Left lung (tissue), 14 donors: ENCODE measurements at places on chromosomes 11 and 22. TPM values are rescaled to one million over a fixed set of nuclear protein-coding genes. Genes with fewer than 3 reads are reported as not detected.

OR52I2 gene
- total RNA-seq = not detected

TMEM258 gene
- 129 TPM for total RNA-seq

KRTAP5-1 gene
- not detected for total RNA-seq

CASP1 gene
- 84.0 TPM for total RNA-seq

KCNC1 gene
- not detected for total RNA-seq

SAMM50 gene
- 32.0 TPM for total RNA-seq

WNT11 gene
- total RNA-seq = 1.3 TPM

GSTT2B gene
- 1.3 TPM for total RNA-seq

DNA sequence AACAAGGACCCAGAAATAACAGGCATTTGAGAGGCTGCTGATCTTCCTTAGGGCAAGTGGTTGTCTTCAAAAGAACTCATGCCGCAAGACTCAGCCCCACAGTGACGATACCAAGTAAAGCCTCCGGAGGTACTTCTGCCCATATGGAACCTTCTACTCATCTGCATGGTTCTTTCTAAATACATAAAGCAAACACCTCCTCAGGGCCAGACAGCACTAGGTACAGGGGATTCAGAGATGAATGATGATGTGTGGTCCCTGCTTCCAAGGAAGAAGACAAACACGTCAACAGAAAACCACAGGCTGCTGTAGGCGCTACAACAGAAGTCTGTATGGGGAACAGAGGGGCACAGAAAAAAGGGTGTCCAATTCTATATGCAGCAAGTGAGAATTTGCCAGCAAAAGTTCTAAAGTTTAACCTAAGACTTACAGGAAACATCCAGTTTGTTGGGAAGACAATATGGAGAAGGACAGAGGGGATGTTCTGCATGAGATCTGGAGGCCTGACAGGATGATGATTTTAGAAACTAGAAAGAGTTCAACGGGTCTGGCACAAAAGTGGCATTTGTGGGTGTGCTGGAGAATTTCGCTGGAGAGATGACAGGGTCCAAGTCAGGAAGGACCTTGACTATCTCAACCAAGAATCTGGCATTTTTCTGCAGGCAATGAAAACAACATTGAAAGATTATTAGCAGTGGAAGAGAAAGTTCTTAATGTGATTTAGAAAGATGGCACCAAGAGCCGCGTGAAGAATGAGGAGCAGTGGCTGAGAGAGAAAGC lies 23.7 kb downstream of the JAML start:
- no peaks in the 10 kb centered on the region for H3K27me3 ChIP-seq
- no peak for DNase-seq
- no peak overlapping the region for H3K27ac ChIP-seq
- no peak overlapping the region for H3K4me3 ChIP-seq

DNA sequence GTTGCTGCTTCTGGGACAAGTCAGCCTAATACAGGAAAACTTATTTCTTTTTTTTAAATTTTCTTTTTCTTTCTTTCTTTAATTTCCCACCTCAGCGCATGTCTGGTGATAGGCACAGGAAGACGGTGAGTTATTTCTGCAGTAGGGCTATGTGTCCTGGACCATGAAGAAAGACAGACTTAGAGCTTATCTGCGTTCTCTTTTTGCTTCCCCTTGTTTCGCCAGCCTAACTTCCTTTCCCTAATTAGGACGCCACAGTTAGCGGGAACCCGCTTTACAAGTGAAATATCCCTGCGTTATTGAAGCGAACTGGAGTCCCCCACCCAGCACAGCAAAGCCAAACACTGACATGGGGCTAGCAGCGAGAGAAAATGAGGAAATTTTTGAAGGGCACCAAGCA lies 8.6 kb downstream of the OR6M1 start:
- H3K4me1 ChIP-seq = no peaks in the 10 kb centered on the region
- no peak for DNase-seq

DNA sequence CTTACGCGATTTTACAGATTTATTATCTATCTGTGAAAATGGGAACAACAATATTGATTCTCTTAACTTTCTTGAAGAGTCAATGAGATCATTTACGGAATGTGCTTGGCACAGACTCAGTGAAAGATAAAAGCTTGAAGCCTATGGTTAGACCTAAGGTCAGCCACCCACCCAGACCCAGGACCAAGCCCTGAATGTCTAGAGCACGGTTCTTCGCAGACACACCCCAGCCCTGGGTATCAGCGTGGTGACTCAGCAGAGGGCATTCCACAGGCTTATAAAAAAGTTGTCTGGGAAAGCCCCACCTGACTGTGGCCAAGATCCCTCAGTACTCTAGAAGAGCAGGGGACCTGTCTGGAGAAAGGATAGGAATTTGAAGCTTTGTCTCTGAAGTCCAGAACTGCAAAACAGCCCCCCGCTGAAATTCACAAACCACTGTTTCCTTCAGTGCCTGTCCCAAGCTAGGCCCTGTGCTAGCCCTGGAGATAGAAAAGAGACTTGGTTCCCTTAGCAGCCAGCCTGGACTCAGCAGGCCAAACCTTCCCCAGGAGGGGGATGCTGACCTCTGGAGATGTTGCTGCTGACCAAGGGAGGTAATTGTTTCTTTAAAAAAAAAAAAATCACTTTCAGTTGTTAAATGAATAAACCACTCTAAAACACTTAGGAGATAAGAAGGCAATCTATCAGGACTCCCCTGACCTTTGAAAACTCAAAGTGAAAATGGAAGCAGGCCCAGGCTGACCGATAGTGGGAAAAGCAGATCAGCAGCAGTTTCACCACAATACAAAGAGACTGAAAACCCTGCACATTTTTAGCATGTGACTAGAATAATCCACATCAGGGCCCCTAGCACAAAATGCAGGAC lies 114.0 kb downstream of the ABTB2 start:
- H3K27ac ChIP-seq = peak overlapping the region; percentile 74

GRCh38 chr11:69375316-69376154 lies 81.6 kb downstream of the MYEOV start:
- no peak overlapping the region for H3K4me3 ChIP-seq
- H3K27me3 ChIP-seq = no peaks in the 10 kb centered on the region
- no peaks in the 10 kb centered on the region for H3K36me3 ChIP-seq

GRCh38 chr11:19907008-19907579 lies 194.5 kb downstream of the NAV2 start:
- H3K4me1 ChIP-seq = peaks cover 4% of the 10 kb centered on the region
- no peak for DNase-seq
- no peak overlapping the region for H3K27ac ChIP-seq
- no peak overlapping the region for H3K4me3 ChIP-seq
- H3K36me3 ChIP-seq = no peaks in the 10 kb centered on the region

DNA sequence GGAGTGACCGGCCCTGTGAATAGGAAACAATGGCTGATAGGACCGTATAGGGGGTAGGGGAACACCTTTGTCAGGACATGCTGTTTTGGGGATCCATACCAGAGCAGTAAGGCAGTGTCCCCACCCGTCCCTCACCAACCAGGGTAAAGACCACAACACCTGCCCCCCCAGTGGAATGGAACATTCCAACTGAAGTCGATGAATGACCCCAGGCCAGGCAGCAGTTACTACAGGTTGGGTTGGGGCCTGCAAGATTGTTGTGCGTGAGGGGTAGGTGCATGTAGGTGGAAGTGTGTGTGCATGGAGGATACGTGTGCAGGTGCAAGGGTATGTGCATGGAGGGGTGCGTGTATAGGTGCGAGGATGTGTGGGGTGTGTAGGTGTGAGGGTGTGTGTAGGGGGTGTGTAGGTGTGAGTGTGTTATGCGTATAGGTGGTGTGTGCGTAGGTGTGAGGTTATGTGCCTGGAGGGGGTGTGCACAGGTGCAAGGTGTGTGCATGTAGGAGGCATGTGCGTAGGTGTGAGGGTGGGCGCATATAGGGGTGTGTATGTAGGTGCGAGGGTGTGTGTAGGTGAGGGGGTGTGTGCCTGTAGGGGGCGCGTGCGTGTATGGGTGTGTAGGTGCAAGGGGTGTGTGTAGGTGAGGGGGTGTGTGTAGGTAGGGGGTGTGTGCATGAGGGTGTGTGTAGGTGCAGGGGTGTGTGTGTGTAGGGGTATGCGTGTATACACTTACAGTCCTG lies 32.9 kb downstream of the PISD start:
- no peak for DNase-seq
- no peaks in the 10 kb centered on the region for H3K27me3 ChIP-seq
- no peaks in the 10 kb centered on the region for H3K36me3 ChIP-seq
- no peak overlapping the region for H3K27ac ChIP-seq
- H3K4me3 ChIP-seq = no peak overlapping the region
- peaks cover 86% of the 10 kb centered on the region for H3K4me1 ChIP-seq

DNA sequence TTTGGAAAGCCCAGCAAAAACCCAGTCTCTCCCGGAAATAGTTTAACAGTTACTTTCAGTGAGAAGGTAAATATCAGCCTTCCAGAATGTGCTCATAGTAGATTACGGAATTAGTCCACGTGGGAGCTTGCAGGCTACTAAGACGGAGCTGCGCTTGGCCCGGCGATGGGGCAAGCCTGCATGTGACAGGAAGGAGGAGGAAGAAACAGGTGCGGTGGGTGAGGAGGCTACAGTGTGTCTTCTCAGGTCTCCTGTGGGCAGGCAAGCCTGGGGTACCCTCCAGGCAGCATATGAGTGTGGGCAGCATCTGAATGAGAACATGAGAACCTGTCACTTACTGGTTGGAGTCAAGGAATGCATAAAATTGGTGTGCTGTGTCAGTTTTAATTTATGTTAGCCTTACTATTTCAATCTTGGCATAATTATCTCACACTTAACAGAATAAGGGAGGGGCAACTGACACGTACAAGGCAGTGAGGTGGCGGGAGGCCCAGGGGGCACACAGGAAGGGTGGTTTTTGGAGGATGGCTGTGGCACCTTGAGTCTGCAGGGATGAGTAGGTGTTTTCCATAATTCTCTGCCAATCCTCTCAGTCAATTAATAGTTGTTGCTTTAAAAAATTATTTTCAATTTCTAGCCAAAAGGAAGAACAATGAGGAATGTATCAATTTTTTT lies 35.7 kb downstream of the CLMP start:
- H3K27me3 ChIP-seq = no peaks in the 10 kb centered on the region
- H3K36me3 ChIP-seq = no peaks in the 10 kb centered on the region
- no peaks in the 10 kb centered on the region for H3K4me1 ChIP-seq

DNA sequence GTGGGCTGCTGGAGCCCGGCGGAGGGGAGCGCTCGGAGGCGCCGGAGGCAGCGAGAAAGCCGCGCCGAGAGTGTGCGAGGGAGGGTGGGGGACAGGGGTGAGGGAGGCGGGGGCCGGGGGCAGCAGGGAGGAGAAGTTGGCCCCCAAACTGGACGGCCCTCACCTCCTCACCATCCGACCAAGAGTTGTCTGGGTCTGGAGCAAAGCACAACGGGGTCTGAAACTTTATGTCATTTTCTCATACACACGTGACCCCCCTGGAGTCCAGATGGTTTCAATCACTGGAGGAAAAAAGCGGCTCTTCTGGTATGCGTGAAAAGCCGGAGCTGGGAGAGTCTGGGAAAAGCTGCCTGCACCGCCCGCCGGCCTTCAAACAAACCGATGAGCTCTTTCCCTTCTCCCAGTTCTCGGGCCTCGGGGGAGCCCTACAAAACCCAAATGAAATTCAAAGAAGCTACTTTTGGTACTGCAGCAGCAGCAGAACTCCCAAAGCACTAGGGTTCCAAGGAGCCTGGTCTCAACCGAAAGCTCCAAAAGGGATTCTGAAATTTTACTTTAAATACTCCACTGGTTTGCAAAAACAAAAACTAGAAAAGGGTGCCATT lies 39.7 kb upstream of the AKIP1 start:
- H3K36me3 ChIP-seq = no peaks in the 10 kb centered on the region
- H3K27me3 ChIP-seq = no peaks in the 10 kb centered on the region
- peaks cover 59% of the 10 kb centered on the region for H3K4me1 ChIP-seq
- DNase-seq = peak; percentile 95

GRCh38 chr11:103978616-103979595 lies 57.5 kb upstream of the DDI1 start:
- no peak overlapping the region for H3K27ac ChIP-seq
- no peaks in the 10 kb centered on the region for H3K27me3 ChIP-seq
- DNase-seq = no peak

DNA sequence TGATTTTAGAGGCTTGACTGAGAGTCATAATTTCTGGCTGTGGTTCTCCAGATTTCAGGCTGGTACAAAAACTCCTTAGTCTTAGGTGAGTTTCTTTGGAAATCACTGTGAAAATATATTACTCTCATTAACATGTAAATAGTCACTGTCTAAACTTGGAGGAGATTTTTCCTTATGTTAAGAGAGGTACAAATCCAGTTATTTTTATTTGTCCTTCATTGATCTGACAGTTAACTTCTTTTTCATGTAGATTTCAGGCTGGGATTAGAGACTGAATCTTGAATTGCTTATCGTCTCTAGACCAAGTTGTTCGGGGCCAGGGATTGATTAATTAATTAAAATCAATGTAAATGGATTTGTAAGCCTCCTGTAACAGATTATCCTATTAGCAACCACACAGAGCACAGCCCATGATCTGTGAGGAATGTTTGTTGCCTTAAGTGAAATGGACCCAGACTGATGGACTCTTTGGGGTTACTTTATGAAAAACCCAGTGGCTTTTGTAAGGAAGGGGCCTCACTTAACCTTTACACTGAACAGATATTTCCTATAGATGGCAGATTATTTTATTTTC lies 21.1 kb downstream of the TEAD1 start:
- H3K4me1 ChIP-seq = peaks cover 29% of the 10 kb centered on the region
- H3K27ac ChIP-seq = peak overlapping the region; percentile 85
- no peak for DNase-seq
- no peak overlapping the region for H3K4me3 ChIP-seq
- H3K27me3 ChIP-seq = peaks cover 38% of the 10 kb centered on the region

- no peaks in the 10 kb centered on the region for H3K36me3 ChIP-seq
- no peaks in the 10 kb centered on the region for H3K4me1 ChIP-seq
- DNase-seq = no peak
- no peaks in the 10 kb centered on the region for H3K27me3 ChIP-seq
- no peak overlapping the region for H3K27ac ChIP-seq
- no peak overlapping the region for H3K4me3 ChIP-seq
Measured at GRCh38 chr22:22772883-22773282, 114.7 kb upstream of the IGLL5 start.

GRCh38 chr11:95360377-95361075 lies 129.5 kb upstream of the SESN3 start:
- no peaks in the 10 kb centered on the region for H3K36me3 ChIP-seq
- DNase-seq = no peak
- H3K27ac ChIP-seq = no peak overlapping the region
- no peak overlapping the region for H3K4me3 ChIP-seq

- DNase-seq = no peak
- H3K27me3 ChIP-seq = no peaks in the 10 kb centered on the region
- H3K27ac ChIP-seq = no peak overlapping the region
- no peaks in the 10 kb centered on the region for H3K4me1 ChIP-seq
- H3K36me3 ChIP-seq = no peaks in the 10 kb centered on the region
Measured at GRCh38 chr11:126943316-126943715, 57.3 kb downstream of the KIRREL3 start.

- H3K4me3 ChIP-seq = no peak overlapping the region
- peaks cover 11% of the 10 kb centered on the region for H3K4me1 ChIP-seq
- H3K36me3 ChIP-seq = no peaks in the 10 kb centered on the region
- no peak overlapping the region for H3K27ac ChIP-seq
- no peak for DNase-seq
Measured at GRCh38 chr11:57205041-57205641, 23.4 kb downstream of the LRRC55 start.
